Stimulated activated CD4-positive, alpha-beta T cell treated with anti-CD3 and anti-CD28 coated beads, TNF-alpha, amount 100 ng/mL, for 24 hours (primary cell): ENCODE measurements at places on chromosomes 2 and 18.
A peak's percentile ranks its signal among the peaks of the same experiment; 100 is the strongest.

DNA sequence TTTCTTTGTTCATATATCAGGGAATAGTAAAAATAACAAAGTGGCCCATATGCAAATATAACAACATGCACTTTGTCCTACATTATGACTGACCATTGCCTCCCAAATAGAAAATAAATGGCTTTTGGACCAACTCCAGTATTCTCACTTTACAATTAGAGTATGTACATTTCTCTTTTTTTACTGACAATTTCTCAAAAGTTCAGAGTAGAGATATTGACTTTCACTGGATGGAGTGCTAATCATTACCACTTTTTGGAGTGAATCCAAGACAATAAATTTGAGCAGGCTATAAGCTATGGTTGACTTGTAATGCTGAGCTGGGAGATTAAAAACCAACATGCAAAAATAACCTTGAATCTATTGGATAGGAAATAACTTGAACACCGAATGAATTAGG, 987.4 kb downstream of the SUCLG1 start:
- DNase-seq: no peak

GRCh38 chr2:16326711-16327300, 338.8 kb downstream of the CYRIA start:
- no peak for DNase-seq

DNA sequence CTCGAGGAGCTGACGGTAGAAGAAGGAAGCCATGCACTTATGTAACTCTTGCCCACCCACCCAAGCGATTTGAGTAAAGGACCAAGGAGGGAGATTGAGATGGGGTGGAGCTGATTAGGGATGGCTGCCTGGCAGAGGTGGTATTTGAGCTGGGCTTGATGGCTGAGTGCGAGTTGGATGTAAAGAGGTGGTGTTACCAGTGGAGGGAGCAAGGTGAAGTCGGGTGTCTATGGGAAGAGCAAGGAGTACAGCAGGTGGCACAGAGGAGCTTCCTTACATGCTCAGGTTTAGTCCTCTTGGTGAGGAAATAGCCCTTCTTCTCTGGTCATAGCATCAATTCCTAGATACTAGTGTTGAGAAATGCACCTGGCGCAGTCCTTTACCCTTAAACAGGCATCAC, 294.2 kb upstream of the SKOR2 start:
- no peak for DNase-seq

GRCh38 chr2:71794611-71795010, 341.2 kb downstream of the DYSF start:
- DNase-seq: no peak

DNA sequence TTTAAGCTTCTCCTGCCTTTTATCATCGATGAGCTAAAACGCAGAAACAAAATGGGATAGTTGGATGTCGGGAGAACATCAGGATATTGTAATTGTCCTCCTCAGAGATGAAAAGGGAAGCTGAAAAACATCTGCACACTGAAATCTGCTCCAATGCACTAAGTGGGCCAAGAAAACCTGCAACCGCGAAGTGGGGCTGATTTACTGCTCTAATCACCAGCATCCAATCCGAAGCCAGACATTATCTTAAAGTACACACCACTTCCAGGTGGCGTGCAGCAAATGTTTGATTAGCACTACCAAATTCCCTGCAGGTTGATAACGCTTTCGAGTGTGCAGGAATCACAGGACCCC, 230.3 kb upstream of the SLC14A2 start:
- no peak for DNase-seq

DNA sequence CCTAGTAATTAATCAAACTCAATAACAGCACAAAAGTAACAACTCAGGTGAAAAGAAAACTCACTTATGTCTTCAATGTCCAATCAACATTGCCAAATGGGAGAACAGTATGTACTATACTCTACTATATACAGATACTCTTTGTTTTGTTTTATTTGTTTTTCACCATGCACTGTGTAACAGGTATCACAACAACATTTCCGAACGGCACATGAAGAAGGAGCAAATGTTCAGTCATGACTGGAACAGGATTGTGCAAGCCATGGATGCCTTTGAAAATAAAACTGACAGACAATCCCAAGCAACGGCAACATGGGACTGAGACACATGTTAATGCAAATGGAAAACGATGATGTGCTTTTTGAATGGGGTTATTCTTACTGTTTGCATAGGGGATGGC, 334.9 kb upstream of the THUMPD2 start:
- DNase-seq: no peak

DNA sequence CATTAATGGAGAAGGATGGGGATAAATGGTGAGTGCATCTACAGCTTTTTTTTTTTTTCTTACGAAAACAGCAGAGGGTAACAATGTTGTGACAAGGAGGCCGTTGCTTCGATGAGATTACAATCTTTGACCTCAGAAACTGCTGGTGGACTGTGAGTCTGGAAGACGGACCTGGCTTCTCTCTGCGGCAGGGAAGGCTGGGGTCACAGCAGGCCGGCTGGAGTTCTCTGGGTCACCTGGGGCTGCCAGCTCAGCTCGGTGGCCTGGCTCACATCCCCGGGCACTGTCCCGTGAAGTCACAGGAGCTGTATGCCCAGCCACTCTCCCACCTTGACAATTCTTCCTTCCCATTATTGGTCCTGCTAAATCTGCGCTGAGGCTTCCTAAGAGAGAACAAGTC, 160.8 kb downstream of the ACKR3 start:
- DNase-seq: no peak

- no peak for DNase-seq
These were observed 4.0 kb upstream of the RNF152 start for GRCh38 chr18:61896757-61897156.

GRCh38 chr2:219571311-219572236, at the start of gene OBSL1:
Gene OBSL1, minus strand, starts transcription at chr2:219571539. Its CDS starts 307 bp downstream, at chr2:219571232.
- no peak for DNase-seq

- DNase-seq: peak; percentile 59
These were observed 26.6 kb downstream of the BIN1 start for GRCh38 chr2:127080226-127080937.

GRCh38 chr2:219870041-219870440, 242.6 kb downstream of the SLC4A3 start:
- DNase-seq: no peak

DNA sequence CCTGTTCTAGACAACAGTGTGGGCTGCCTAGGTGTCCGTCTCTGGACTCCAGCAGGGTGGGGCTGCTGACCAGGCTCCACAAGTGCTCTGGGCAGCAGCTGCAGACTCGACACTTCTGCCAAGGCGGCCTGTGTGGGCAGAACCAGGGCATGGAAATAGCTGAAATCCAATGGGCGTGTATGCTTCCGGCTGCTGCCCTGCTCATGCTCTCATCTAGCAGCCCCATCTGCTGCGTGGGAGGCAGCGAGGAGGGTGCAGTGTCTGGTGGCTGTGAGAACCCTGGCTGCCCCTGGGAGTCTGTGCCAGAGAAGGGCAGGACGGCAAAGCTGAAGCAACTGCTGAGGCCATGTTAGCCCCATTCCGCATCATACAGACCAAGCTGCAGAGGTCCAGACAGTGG, 174.9 kb downstream of the SOX11 start:
- DNase-seq: no peak

DNA sequence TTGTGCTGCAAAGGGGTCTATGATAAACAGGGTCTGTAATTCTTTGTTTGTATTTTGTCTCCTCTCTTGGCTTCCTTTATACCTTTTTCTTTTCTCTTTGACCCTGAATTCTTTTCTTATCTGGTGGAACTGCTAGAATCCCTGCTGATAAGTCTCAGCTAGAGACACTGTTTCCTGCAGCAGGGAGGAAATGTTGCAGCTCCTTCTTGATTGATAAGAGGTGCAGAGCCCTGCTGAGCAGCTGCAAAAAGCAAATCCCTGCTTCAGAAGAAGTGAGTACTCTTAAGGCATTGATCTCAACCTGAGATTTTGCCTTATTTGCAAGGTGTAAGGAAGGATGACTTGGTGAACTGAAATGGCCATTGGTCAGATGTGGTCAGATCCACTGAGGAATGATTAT, 167.8 kb downstream of the NUP35 start:
- no peak for DNase-seq

DNA sequence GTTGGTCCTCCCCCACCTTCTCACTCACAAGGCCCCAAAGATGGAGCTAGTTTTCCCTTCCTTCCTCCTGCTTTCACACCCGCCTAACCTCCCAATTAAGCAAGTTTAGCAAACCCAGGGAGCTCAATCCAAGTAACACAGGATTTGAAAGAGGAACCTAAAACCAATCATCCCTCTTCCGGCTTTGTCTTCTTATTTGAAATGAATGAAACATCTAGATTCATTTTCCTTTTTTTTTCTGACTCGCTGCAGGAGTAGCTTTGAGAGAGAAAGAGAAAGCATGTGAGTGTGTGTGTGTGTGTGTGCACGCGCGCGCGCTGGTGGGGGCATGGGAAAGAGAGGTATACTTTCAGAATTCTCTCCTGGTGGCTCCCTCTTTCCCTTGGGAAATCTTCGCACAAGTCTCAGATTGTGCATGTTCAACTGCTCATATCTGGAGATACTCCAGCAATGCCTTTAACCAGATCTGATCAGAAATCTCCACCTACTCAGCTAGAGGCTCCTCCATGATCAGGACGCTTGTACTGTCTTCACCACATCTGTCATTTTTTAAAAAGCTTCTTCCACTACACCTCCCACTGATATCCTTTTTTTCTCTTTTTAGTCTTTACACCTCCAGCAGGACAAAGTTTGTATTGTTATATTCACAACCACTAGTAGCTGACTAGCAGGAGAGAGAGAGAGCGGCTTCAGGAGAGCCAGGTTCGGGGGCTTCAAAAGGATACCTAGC, 1.7 kb downstream of the SLC8A1 start:
- DNase-seq: no peak

DNA sequence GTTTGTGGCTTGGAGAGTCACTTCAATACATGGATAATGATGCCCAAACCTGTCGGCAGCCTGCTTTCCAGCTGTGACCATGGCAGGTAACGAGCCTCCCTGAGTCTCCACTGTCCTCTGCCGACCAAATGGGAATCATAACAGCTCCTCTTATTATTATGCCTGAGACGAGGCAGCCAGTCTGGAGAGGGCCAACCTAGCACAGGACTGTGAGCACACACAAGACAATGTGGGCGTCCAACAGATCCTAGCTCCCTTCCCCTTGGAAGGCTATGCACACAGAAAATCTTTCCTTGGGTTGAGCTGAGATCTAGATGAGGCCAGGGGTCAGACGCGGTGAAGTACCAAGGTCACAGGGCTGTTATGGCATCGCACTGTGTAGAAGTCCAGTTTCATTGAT, 890 bp upstream of the SLC4A3 start:
- no peak for DNase-seq

GRCh38 chr2:216279459-216279858, 92.8 kb downstream of the MARCHF4 start:
- DNase-seq: no peak

GRCh38 chr2:101197215-101197745, 46.1 kb upstream of the TBC1D8 start:
- no peak for DNase-seq

DNA sequence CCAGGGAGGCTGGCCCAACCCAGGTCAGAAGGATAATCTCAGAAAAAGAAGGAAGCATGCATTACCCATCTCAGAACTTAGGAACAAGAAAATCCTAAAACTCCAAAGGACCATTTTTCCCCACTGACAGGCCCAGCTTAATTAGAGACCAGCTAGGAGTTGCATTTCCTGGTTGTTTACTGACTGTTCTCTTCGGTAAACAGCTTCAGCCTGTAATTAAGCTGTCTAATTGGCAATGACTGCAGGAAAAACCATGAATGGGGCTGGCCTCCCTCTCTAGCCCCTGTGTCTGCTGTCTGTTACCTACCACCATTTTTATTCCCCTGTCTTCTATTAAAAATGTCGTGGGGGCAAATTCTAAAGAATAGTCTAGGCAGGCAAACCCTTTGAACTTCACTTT, 146.5 kb downstream of the AGAP1 start:
- no peak for DNase-seq

DNA sequence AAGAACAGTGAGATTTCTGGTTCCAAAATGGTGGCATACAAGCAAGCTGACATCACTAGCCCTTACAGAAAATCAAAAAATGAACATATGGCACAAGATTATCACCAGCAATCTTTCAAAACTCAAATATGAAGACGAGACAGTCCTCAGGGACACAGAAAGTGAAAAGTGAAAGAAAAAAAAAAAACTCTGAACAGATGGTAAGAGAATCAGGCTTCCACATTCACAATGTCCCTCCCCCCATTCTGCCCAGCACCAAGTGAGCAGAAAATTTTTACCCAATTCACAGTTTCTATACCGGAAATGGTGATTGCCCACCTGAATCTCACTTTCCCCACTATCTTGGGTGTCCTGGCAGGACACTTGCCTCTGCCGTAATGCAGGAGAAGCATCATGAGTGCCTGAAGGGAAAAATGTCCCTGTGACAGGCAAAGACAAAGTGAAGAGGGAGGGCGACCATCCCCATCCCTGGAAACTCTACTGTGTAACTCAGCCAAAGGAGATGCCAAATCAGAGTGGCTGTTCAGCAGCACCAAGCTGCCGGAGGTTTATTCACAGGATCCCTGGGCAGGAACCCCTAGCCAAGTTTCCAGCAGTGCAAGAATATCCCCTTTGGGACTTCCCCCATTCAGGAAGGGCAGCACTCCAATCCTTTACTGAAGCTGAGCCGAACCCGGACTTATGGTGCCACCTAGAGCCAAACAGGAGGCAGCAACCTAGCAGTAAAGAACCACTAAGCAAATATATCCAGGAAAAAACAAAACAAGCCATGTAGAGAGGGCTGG, 312.2 kb downstream of the LRATD1 start:
- no peak for DNase-seq

- no peak for DNase-seq
These were observed 77.2 kb downstream of the GLI2 start for GRCh38 chr2:120812866-120813265.

GRCh38 chr2:237859533-237860272, at the start of gene RAMP1:
Gene RAMP1, plus strand, starts transcription at chr2:237859623. Its CDS starts 53 bp downstream, at chr2:237859676.
- DNase-seq: no peak

DNA sequence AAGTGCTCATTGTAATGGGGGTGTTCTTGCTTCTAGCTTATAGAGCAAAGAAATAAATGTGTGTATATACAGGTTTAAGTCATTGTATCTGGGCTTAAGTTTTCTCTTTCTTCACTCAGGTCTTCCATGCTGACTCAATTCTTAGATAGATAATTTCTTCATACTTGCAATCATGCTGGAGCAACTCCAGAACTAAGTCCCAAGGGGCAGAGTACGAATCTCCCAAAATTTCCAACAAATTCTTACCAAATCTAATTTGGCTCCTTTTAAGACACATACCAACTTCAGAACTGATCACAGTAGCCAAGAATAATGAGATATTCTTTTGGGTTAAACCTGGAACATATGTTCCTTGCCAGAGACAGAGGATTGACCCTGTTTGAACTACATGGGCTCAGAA, 4.3 kb upstream of the SPAG16 start:
- DNase-seq: no peak

- DNase-seq: no peak
These were observed 23.8 kb downstream of the ATG16L1 start for GRCh38 chr2:233275223-233275622.
